ENCODE measurements at places on chromosomes 5 and 9.

DNA sequence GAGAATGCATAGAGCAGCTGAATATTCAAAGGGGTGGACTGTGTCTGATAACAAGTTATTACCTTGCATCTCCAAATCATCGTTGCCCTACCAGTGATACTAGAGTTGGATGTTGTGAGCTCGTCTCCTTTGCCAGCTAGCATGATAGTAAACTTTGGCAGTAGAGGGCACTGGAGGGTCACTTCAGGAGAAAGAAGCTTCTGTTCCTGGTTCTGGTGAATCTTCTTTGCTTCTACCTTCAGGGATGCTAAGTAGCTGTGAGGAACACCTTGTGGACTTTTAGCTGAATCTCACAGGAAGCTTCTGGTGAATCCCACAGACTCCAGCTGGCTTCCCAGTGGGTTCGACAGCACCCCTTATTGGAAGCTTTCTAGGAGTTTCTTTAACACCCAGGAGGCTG is 626.6 kb upstream of the SGCD start:
- no peak for DNase-seq

DNA sequence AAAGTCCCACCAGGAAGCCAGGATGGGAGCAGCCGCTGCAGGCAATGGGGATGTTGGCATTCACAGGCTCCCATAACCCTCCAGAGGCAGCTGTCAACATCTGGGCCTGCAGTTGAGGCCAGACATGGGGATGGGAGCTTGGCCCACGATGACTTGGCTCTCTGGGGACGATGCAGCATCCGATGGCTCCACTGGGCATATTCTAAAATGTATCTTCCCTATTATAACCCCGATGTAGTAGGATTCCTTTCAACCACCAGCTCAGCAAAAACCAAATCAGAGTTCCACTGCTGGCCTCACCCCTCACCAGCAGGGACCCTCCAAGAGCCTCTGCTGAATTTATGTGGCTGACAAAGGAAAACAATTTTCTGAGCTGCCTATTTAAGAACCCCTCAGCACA is 7.1 kb downstream of the SPRY4 start:
- no peak for DNase-seq

GRCh38 chr9:137233143-137233980 is 2.7 kb downstream of the SLC34A3 start:
- DNase-seq: no peak

GRCh38 chr5:176373100-176373818 is 8.0 kb downstream of the ARL10 start:
- no peak for DNase-seq

- DNase-seq: peak; percentile 56
Observed at GRCh38 chr5:173228639-173229381, 6.2 kb downstream of the NKX2-5 start.

- no peak for DNase-seq
Observed at GRCh38 chr9:124593200-124593599, 86.0 kb upstream of the NR5A1 start.

GRCh38 chr5:180193749-180194375 is 15.1 kb downstream of the RASGEF1C start:
- DNase-seq: no peak

- DNase-seq: no peak
Observed at GRCh38 chr9:76817489-76817888, 53.3 kb downstream of the PCA3 start.

DNA sequence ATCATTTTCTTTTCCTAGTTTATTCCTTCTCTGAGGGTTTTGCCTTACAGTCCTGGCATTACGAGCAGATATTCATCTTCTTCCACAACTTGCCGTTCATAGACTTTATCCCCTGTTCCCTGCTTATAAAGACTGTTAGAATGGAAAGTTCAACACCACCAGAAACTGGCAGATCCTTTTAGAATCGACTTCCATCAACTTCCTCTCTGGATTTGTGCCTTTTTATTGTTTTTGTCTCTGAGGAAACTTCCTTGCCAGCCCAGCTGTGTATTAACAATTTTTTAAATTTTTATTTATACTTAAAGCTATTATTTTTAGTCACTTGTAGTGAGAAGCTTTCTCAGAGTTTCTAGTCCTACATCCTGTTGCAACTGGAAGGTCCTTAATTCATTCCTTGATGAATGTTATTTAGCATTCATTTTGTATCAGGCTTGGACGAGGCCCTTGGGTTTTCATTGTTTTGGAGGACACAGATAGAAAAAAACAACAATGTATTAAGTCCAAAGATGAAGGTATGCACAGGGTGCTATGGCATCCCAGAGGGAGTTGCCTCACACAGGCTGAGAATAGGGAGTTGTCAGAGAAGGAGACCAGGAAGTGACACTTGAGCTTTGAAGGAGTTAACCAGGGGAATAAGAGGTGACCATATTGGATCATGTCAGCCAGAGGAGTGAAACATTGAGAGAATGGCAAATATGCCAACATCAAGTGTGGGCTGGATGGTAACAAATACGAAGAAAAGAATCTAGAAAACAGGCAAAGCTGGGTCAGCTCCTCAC is 81.3 kb downstream of the ADAMTSL1 start:
- DNase-seq: no peak

Measured in nephron progenitor cell (in vitro differentiated cells).